ENCODE measurements at places on chromosomes 13 and 19. TPM values are rescaled to one million over a fixed set of nuclear protein-coding genes. Genes with fewer than 3 reads are reported as not detected.

TMPRSS9 gene
- total RNA-seq = 0.57 TPM

ADGRE2 gene
- 3.2 TPM for total RNA-seq

CEACAM3 gene
- not detected for total RNA-seq

DACH1 gene
- 0.37 TPM for total RNA-seq

DNA sequence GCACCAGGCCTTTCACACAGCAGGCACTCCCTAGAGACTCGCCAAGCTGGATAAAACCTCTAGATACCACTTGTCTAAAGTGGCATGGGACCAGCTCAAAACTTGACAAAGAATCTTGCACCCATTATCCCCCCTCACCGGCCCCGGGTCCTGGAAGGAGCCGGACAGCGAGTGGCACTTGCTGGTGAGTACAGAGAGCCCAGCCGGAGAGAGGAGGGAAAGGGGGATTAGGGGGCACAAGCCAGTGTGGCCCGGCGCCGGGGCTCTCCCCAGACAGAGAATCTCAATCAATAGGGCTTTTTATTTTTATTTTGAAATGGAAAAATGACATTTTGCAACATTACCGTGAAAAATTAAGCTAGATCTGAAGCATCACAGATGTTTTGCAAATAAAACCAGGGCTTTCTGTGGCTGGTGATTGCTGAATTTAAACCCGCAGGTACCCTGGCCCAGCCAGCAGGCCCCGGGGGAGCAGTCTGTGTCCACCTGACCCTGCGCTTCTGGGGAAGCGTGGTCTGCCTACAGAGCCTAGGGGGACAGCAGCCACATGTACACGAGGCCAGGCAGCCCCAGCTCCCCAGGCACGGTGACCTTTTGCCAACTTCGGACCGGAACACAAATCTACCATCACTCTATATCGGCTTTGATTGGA lies 10.0 kb upstream of the VSTM2B start:
- H3K27me3 ChIP-seq = peaks cover 19% of the 10 kb centered on the region
- no peak overlapping the region for H3K27ac ChIP-seq
- H3K36me3 ChIP-seq = no peaks in the 10 kb centered on the region
- DNase-seq = no peak
- H3K4me1 ChIP-seq = no peaks in the 10 kb centered on the region

DNA sequence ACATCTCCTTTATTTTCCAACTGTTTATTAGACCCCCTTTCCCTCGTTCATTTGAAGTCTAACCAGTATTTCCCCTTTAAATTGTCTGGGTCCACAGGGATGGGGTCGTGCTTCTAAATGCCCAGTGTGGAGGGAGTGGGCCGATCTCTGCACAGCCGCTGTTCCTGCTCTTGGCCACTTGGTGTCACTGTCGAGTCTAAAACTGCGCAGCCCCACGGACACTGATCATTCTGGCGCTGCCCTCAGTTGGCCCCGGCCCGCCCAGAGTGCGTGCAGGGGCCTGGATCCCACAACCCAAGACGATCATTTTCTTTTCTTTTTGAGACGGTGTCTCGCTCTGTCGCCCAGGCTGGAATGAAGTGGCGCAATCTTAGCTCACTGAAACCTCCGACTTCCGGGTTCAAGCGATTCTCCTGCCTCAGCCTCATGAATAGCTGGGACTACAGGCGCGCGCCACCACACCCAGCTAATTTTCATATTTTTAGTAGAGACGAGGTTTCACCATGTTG lies 12.0 kb downstream of the WDR88 start:
- peaks cover 9% of the 10 kb centered on the region for H3K4me1 ChIP-seq
- H3K36me3 ChIP-seq = no peaks in the 10 kb centered on the region
- DNase-seq = peak; percentile 75
- H3K4me3 ChIP-seq = no peak overlapping the region
- H3K27ac ChIP-seq = no peak overlapping the region

GRCh38 chr13:92745258-92745657 lies 481.3 kb upstream of the GPC6 start:
- H3K36me3 ChIP-seq = no peaks in the 10 kb centered on the region
- no peak overlapping the region for H3K4me3 ChIP-seq
- H3K27me3 ChIP-seq = no peaks in the 10 kb centered on the region

DNA sequence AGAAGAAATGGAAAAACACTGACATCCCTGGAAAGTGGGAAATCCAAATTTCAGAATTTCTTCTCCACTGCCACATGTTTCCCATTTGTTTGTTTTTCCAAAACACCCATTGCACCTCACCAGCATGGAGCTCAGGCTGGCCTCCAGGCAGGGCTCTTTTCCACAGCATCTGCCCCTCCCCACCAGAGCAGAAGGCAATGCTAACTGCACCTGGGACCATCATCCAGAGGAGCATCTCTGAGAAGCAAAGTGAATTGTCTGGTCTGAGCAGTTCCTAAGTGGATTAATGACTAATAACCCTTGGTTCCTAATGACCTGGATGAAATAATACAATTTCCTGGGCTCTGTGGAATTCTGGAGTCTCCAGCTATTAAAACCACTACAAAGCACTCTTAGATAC lies 8.8 kb upstream of the CYSLTR2 start:
- H3K4me1 ChIP-seq = peaks cover 16% of the 10 kb centered on the region
- no peak overlapping the region for H3K4me3 ChIP-seq
- H3K27me3 ChIP-seq = peaks cover 3% of the 10 kb centered on the region
- H3K27ac ChIP-seq = no peak overlapping the region
- no peak for DNase-seq

DNA sequence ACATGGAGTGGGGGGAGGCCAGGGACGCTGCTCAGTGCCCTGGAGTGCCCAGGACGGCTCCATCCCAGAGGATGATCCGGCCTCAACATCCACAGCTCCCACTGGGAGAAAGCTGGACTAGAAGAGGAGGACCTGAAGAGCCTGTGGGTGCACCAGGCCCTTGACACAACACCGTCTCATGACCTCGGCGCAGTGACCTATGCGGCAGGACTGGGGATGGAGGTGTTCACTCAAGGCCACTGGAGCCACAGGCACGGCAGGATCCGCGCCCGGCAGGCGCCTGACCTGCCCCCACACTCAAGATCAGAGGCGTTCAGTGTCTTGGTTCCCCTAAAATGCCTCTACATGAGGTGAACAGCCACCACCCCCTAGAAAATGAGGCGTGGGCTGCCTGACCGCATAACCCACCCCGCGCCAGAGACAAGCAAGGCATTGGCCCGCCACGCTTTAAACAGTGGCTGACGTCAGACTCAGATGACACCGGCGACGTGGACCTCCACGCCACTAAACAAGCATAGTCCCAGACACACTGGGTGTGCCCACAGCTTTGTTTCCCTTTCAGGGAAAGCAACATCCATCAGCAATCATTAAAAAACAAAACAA lies 8.0 kb downstream of the SGTA start:
- no peak for DNase-seq
- H3K27ac ChIP-seq = peak overlapping the region; percentile 55
- H3K4me3 ChIP-seq = no peak overlapping the region
- H3K4me1 ChIP-seq = no peaks in the 10 kb centered on the region
- H3K36me3 ChIP-seq = no peaks in the 10 kb centered on the region
